Myometrial cell (primary cell): ENCODE measurements at places on chromosomes 6 and 20. TPM values are rescaled to one million over a fixed set of nuclear protein-coding genes. Genes with fewer than 3 reads are reported as not detected.

Gene HLA-DOB
- total RNA-seq, result 0.29 and 1.1 TPM in 2 replicates

Gene PCK1
- total RNA-seq, result not detected in 2 replicates

Gene EPPIN
- not detected in 2 replicates for total RNA-seq

Gene POU3F2
- total RNA-seq, result not detected in 2 replicates

Gene SLC24A3
- total RNA-seq, result 0.29 and 1.2 TPM in 2 replicates

Gene LY6G6C
- total RNA-seq, result not detected in 2 replicates

Gene PTCRA
- total RNA-seq, result not detected in 2 replicates

Gene TRIM15
- not detected in 2 replicates for total RNA-seq

Gene PRRT1
- not detected in 2 replicates for total RNA-seq

Gene PTCHD4
- 0.18 and 0.86 TPM in 2 replicates for total RNA-seq

Gene RNF144B
- 1.1 and 1.2 TPM in 2 replicates for total RNA-seq

Gene CDKN1A
- 562 and 599 TPM in 2 replicates for total RNA-seq

Gene LGSN
- total RNA-seq, result not detected in 2 replicates

Gene BTNL2
- total RNA-seq, result not detected in 2 replicates

Gene MAS1
- not detected in 2 replicates for total RNA-seq

Gene MCCD1
- total RNA-seq, result not detected in 2 replicates

Gene SPEF1
- total RNA-seq, result 4.6 TPM in 1 of 2 replicates, not detected in the other

Gene DDO
- total RNA-seq, result 1.7 and 2.1 TPM in 2 replicates

Gene RAB44
- total RNA-seq, result not detected in 2 replicates

Gene FAM83B
- total RNA-seq, result not detected in 2 replicates

Gene C6orf58
- not detected in 2 replicates for total RNA-seq
